M059J (cell line): ENCODE measurements at places on chromosomes 13 and 19. TPM values are rescaled to one million over a fixed set of nuclear protein-coding genes. Genes with fewer than 3 reads are reported as not detected.
A peak's percentile ranks its signal among the peaks of the same experiment; 100 is the strongest.

HIPK4 gene
- total RNA-seq, result 0.02 TPM in 1 of 2 replicates, not detected in the other

GPR18 gene
- total RNA-seq, result not detected in 2 replicates

DNA sequence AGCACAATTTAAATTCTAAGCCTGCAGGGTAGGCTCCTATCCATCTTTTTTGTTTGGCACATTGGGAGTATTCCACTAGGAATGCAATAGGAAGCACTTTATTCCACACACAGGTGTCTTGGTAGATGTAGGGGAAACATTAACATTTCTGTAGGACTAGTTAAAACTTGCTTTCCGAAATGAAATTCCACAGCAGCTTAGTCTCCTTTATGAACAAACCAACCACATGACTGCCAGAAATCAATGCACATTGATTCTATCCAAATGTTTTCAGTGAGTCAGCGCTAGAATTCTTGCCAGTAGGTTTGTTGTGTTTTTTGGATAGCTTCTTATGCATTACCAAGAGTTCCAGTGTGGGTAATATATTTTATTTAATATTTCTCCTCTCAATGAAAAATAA is 207.9 kb upstream of the CSNK1A1L start:
- DNase-seq, result peak; percentile 50

DNA sequence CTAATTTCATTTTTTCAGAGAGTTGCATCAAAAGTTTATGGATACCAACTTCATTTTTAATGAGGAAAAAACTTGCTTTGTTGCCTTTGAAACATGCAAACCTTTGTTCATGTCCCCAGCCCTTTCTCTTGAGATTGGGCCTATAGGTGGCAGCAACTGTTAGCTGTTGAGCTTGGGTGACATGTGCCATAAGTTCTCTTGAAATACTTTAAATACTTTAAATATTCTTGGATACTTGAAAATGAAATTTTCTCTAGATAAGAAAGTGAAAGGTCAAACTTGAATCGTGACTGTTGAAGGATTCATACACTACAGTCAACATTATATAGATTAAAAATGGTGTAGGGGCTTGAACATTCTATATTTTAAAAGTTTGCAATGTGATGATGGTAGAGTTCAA is 294.9 kb downstream of the NDFIP2 start:
- peak; percentile 67 for DNase-seq
